ENCODE measurements at places on chromosomes 7 and 10. TPM values are rescaled to one million over a fixed set of nuclear protein-coding genes. Genes with fewer than 3 reads are reported as not detected.

GRCh38 chr7:1460821-1461645, 1.8 kb upstream of the MICALL2 start:
- no peak for DNase-seq

GRCh38 chr7:18610331-18610948, 114.9 kb downstream of the HDAC9 start:
- DNase-seq = no peak

DNA sequence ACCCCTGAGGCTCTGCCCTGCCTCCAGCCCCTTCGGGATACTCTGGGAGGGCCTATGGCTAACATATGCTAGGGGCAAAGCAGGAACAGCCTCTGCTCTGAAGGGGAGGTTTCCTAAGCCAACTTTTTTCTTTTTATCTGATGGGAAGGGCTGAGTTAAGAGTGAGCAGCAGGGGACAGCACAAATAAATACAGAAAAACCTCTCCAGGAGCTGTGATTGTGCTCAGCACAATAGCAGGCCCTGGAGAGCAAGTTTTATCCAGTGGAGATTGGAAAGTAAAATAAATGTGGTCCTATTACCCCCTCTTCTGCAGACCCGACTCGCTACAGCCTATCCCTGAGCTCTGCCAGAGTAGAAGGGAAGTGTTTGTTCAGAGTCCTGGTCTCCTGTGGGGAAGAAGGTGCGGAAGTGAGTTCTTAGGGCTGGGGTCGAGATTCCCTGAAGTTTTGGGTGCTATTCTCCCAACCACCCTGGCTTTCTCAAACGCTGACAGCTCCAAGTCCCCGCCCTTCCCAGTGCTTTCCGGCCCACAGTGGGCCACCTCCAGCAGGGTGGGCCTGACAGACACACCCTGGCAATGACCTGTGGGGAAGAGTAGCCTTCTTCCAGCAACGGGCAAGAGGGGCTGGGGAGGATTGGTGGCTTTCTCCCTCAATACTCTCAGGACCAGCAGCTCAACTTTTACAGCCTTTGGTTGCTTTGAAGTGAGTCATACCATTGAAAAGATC, 23.0 kb upstream of the AFAP1L2 start:
- no peak for DNase-seq

The FZD8 gene
- total RNA-seq = 0.50 TPM
